ENCODE measurements at places on chromosomes 16 and 17.

- no peak overlapping the region for H3K27ac ChIP-seq
- H3K36me3 ChIP-seq: peaks cover 19% of the 10 kb centered on the region
- no peaks in the 10 kb centered on the region for H3K27me3 ChIP-seq
- no peak overlapping the region for H3K4me3 ChIP-seq
- peaks cover 24% of the 10 kb centered on the region for H3K4me1 ChIP-seq
Observed at GRCh38 chr16:48276102-48276501, 28.8 kb upstream of the ABCC11 start.

- H3K4me3 ChIP-seq: peak overlapping the region; percentile 75
- peaks cover 3% of the 10 kb centered on the region for H3K27me3 ChIP-seq
- peak overlapping the region; percentile 96 for H3K27ac ChIP-seq
- peaks cover 64% of the 10 kb centered on the region for H3K4me1 ChIP-seq
Observed at GRCh38 chr17:62653826-62654761, 26.6 kb downstream of the MRC2 start.

DNA sequence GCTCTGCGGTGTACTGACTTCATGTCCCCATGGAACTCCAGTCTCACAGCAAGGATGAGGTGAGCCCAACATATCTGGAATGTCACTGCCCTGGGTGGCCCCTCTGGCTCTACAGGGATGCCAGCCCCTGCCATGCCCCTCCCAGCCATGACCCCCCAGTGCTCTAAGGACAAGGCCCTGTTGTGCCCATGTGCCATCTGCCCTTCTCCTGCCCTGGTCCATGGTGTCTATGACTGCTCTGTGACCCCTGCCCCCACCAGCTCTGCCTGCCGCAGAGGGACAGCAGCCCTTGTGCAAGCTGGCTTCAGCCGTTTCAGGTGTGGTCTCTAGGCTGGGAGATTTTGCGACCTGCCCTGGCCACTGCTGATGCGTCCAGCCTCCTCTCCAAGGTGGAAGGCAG, 40.3 kb downstream of the TK2 start:
- H3K4me3 ChIP-seq: no peak overlapping the region
- peaks cover 26% of the 10 kb centered on the region for H3K36me3 ChIP-seq
- H3K27ac ChIP-seq: no peak overlapping the region
- H3K27me3 ChIP-seq: peaks cover 3% of the 10 kb centered on the region
- peaks cover 11% of the 10 kb centered on the region for H3K4me1 ChIP-seq
- DNase-seq: no peak

DNA sequence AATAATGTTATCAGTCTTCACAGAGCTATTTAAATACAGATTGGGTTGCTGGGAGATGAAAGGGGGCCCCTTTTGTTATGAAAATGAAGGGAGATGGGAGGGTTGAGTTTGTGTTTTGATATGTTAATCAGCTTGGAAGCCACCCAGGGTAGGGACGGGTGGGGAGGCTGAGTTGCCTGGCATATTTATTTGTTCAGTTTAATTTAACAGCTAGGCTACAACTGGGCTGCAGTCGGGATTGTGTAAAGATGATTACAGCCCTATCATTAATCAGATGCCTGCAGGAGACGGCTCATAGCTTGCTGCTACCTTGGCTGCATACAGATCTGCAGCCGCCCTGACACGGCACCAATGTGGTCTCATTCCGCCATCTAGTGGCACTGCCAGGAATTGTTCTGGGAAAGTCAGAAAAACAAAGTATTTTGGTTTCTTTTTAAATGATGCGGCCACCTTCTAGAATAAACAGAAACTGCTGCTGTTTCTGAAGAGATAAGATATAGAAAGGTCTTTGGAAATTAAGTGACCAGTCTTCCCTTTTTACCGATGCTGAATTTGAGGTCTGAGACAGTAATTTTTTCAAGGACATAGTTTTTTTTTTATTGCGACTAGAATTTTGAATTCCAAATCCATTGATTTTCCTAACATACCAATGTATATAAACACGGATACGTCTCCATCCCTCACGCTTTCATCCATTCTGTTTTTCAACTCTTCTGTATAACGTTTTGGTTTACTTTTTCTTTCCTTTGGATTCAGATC, 458.0 kb upstream of the ASIC2 start:
- peak; percentile 81 for DNase-seq
- H3K4me3 ChIP-seq: no peak overlapping the region
- H3K36me3 ChIP-seq: no peaks in the 10 kb centered on the region
- no peaks in the 10 kb centered on the region for H3K4me1 ChIP-seq
- peaks cover 38% of the 10 kb centered on the region for H3K27me3 ChIP-seq

All from nephron progenitor cell (in vitro differentiated cells).